ENCODE measurements at places on chromosomes 5 and 9.
A peak's percentile ranks its signal among the peaks of the same experiment; 100 is the strongest.

DNA sequence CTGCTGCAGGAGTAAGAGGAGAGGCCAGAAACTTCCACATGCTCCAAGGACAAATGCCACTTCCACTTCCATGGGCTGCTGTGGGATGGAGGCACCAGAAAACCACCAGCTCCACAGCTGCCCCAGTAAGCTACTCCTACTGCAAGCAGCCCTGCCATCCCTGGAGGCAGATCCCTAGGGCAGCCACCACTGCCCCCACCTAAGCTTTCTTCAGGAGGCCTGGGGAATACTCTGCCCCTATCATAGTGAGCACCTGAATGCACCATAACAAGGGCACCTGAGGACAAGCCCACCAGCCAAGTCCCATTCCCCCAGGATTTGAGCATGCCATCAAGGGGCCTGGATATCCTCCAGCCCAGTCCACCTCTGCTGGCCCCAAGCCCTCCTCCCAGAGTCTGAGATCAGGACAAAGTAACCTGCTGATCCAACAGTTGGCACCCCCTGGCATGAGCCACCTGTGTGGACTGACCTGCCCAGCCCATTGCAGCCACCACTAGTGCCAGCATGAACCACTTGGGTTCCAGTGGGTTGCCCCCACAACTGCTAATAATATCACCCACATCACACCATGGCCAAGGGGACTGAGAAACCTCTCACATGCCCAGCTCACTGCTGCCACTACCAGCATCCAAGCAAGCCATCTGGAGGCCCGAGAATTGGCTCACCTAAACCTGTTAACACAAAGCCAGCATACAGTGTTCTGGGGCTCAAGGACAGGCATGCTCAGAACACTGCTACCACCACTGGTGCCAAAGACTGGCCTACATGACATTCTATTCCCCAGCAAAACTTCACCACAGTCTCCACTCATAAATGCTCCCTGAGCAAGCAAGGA, 480.1 kb downstream of the CDH12 start:
- no peak for DNase-seq

DNA sequence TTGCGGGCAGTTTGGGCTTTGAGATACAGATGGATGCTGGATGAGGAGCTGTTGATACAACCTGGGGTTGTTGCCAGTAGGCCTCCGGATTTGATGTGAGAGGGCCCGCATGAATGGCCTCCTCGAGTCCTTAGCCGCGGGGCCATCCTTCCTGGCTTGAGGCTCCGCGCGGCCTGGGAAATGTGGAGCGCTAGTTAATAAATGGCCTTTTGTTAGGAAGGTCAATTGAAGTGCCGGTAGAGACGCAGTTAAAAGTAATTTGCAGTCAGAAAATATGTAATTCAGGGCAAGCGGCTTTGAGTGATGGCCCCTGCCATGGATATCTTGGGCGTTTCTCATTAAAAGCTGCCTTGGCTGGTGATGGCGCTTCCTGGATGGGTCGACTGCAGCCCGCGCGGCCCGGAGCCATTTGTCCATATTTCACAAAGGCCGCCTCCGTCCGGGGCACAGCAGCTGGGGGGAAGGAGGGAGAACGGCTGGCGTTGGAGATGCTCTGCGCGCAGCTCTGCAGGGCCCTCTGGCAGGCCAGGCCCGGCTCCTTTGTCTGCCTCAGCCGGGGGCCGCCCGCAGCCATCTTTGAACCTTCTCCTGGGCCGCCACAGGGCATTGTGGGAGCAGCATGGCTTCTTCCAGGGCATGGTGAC, 11.2 kb downstream of the MVB12B start:
- no peak for DNase-seq

DNA sequence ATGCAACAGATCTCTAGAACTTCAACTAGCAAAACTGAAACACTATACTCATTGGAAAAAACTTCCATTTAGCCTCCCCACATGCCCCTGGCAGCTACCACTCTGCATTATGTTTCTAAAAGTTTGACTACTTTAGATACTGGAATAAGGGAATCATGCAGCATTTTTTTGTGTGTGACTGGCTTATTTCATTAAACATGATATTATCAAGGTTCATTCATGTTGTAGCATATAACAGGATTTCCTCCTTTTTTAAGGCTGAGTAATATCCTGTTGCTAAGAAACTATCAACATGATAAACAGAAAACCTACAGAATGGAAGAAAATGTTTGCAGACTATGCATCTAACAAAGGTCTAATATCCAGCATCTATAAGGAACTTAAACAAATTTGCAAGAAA, 597.9 kb downstream of the DMRTA1 start:
- no peak for DNase-seq

DNA sequence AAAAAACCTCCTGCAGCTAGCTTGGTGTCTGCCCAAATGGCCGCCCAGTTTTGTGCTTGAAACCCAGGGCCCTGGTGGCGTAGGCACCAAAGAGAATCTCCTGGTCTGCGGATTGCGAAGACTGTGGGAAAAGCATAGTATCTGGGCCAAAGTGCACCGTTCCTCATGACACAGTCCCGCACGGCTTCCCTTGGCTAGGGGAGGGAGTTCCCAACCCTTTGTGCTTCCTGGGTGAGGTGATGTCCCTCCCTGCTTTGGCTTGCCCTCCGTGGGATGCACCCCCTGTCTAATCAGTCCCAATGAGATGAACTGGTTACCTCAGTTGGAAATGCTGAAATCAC, 83.0 kb upstream of the JAK2 start:
- no peak for DNase-seq

GRCh38 chr9:114272739-114273431, 50.0 kb upstream of the ORM1 start:
- DNase-seq = peak; percentile 3

GRCh38 chr9:131961496-131961880, 118.2 kb downstream of the MED27 start:
- DNase-seq = no peak

- no peak for DNase-seq
Observed at GRCh38 chr9:104780796-104781395, 17.0 kb downstream of the NIPSNAP3B start.

- no peak for DNase-seq
Observed at GRCh38 chr5:38466424-38467189, 89.8 kb downstream of the LIFR start.

All from CD4-positive, alpha-beta T cell treated with Interleukin-15 for 1 hour (primary cell).